MV-4-11 (cell line): ENCODE measurements at places on chromosomes 7 and 10.
A peak's percentile ranks its signal among the peaks of the same experiment; 100 is the strongest.

GRCh38 chr7:155483245-155483644, 25.3 kb downstream of the EN2 start:
- peak; percentile 11 for DNase-seq

DNA sequence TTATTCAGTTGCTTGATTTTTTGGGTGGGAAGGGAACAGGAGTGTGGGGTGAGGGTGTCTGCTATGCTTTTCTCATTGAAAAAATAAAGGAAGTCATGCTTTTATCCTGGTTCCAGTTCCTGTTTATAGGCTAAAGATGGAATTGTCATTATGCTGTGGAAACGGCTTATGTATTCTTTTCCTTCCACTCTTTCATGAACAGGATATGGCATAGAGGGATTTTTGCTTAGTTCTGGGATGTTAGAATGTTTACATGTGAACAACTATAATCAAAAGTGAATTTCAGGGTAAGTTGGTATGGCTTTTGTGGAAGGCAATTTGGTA, 35.9 kb upstream of the PTPN12 start:
- DNase-seq = peak; percentile 77

- no peak for DNase-seq
These were observed 18.7 kb downstream of the ZNF786 start for GRCh38 chr7:149071641-149072437.

DNA sequence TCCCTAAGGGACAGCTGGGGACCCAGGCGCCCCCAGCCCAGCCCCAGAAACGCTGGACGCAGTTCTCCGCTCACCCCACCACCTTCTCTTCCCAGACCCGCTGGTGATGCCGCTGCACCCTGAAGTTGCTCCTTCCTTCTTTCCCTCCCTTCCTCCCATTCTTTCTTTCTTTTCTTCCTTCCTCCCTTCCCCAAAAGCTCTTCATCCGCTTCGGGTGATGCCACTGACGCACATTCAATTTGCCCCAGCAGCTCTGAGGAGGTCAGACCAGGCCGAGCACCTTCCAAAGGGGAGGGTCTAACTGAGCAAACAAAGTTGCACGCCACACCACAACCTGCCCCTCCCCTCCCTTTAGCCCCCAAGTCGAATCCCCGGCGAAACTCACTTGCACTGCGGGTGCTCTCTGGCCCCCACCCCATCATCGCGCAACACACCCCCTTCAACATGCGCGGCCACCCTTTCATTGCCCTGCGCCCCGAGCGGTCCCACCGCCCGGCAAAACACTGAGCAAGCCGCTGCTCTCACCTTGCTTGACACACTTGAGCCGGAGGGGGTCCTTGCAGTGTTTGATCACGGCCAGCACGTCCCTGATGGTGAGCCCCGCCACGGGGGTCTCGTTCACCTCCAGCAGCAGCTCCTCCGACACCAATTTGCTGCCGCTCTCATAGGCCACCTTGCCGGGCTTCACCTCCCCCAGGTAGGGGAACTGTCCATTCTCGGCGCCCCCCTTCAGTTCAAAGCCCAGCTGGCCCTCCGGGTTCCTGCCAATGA, 787 bp downstream of the MAGI2 start:
- no peak for DNase-seq

GRCh38 chr10:55374060-55374459, 573.0 kb upstream of the PCDH15 start:
- DNase-seq = no peak

DNA sequence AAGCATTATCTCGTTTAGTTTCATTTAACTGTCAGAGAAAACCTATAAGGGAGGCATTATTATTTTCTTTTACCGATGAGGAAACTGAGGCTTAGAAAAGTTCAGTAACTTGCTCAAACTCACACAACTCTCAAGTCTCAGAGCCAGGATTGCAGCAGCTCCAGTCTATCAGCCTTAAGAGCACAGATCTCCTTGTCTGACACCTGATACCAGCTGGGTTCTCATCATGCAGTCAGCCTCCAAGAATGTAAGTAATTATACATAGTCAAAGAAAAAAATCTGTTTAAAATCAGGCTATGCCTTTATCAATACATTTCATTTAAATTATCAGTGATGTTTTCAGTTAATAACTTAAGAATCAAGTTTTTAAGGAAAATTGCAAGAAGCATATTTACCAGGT, 236.6 kb upstream of the TCF7L2 start:
- no peak for DNase-seq

DNA sequence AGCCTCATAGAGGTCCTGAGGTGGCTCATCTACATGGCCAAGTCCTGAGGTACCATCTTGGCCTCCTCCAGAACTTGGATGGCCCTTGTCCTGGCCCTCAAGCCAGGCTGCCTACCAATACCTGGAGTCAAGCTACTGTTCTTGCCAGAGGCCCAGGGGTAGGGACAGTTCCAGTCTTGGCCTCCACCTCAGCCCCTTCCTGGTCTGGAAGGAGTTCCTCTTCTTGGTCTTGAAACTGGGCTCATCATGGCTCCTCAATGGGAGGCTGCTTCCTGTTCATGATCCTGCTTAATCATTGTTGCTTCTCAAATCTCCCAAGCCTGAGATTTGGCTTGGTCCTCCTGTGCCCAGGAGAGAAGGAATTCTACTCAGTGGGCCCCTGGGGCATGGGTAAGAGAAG, 3.9 kb downstream of the HPS6 start:
- DNase-seq = peak; percentile 61

DNA sequence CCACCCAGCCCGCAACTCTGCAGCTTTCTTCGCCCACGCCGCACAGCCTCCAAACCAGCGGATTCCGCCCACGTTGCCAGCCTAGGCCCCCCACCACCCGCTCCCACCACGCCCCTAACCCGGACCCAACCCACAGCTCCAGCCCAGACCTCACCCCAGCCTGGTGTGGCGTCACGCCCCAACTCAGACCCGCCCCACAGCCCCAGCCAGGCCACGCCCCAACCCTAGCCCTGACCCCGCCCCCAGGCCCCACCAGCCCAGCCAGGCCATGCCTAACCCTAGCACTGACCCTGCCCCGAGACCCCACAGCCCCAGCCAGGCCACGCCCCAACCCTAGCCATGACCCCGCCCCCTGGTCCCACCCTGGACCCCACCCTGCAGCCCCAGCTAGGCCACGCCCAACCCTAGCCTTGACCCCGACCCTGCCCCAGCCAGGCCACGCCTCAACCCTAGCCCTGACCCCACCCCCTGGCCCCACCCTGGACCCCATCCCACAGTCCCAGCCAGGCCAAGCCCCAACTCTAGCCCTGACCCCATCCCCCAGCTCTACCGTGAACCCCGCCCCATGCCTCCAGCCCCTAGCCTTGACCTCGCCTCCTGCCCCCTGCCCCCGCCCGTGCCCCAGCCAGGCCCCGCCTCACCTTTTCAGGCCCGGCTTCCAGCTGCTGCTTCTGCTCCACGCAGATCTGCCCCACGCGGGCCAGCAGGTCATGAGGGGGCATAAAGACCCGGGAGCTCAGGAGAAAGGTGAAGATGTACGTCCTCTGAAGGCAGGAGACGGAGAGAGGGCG, 64.0 kb downstream of the RASGEF1A start:
- DNase-seq = no peak

DNA sequence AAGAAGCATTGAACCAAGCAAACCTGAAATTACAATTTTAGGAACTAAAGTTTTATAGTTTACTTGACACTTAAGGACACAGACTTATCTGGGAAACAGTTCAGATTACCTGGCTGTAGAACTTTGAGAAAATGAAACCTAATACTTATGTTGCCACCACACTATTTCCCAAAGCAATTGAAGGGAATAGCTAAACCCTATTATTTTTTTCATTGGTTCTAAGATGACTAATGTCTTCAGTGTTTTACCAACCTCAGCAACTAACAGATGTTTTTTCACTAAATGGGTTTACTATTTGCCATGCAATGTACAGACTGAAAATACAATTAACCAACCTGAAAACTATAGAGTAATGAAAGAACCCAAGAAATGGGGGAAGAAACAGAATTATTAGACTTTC, 689.6 kb downstream of the SORCS1 start:
- DNase-seq = no peak

DNA sequence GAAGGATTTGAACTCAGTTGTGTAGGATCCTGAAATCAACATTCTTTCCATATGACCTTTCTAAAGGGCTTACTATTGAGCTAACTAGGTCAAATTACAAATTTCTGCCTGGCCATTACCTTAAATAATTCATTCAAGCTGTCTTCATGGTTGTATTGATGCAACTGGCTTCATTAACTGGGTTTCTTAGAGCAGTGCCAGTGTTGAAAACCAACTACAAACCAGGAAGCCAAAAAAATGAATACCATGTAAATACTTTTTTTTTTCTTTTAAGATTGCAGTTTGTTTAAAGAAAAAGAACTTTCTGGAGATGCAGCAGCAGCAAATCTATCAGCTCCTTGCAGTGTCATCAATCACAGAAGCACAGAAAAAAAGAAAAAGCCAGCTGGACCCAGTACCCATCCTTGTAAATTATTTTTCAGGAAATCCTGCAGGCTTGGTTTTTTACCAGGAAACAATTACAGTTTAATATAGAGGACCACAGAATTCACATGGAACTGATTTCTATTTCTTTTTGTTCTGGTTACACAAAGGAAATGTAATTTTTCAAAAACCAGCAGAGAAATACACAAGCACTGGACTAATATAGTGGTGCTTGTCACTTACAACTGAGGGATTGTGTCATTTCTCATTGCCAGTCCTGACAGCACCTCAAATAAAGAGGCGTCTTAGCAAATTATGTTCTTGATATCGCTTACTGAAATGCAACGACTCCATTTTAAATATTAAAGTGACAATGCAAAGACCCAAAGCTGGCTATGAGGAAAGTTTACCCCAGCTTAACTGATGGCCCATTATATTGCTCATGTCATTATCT, 131.9 kb downstream of the TMEM26 start:
- no peak for DNase-seq

DNA sequence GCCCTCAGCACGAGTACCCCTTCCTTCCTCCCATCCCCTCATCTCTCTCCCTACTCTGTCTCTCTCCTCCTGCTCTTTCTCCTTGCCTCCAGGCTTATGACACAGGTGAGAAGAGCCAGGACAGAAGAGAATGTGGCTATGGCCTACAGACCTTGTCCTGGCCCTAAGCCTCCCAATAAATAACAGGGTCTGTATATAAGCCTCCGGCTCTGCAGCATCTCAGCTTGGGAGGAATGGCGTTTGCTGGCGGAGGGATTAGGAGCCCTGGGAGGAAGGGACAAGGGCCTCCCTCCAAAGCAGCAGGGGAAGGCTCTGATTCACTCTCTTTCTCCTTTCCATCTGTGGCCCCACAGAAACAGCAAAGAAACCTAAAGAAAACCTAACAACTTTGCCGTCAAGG, 45.8 kb downstream of the COL13A1 start:
- DNase-seq = no peak

- peak; percentile 18 for DNase-seq
These were observed 12.2 kb downstream of the UBE3C start for GRCh38 chr7:157150882-157151281.

GRCh38 chr7:150927157-150927955, 50.8 kb downstream of the KCNH2 start:
- peak; percentile 8 for DNase-seq

DNA sequence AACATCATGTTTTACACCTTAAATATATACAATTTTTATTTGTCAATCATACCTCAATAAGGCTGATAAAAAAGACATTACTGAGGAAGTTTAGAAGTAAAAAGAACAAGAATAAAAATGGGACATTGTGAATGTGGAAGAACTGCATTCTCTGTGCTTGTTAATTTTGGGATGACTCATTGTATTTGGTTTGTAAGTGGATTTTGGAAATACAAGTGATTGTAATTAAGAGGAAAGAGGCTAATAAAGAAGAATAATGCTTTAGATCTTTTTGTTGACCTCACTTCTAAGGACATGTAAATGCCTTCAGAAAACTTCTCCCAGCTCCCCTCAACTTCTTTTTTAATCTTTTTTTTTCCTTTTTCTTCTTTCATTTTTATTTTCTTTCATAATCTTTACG, 76.0 kb downstream of the HGF start:
- DNase-seq = no peak

- no peak for DNase-seq
These were observed 163.6 kb downstream of the PTPRN2 start for GRCh38 chr7:158424011-158424410.

DNA sequence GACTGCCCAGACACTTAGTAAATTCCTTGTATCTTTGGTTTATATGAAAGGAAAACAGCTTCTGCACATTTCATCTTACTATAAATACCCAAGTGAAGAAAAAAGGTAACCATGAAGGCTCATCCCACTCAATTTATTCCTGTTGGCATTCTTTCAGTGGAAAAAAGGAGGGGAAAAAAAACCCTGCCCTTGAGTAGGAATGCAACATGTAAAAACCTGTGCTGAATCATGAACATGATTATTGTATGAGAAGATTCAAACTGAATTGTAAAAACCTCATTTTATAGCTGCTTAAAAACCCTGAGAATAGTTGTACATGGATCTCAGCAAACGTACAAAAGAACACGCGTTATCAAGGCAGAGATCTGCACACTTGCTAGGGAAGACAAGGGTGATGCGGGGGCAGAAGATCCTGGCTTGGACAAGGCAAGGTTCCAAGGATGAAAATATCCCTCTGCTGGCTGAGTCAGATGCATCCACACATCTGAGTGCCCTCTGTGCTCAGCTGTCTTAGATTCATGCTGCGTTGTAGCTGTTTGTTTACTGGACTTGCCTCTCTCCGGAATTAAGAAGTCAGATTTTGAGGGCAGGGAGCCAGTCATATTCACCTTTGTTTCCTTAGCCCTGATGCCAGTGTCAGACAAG, 658.2 kb downstream of the PARD3 start:
- DNase-seq = no peak

DNA sequence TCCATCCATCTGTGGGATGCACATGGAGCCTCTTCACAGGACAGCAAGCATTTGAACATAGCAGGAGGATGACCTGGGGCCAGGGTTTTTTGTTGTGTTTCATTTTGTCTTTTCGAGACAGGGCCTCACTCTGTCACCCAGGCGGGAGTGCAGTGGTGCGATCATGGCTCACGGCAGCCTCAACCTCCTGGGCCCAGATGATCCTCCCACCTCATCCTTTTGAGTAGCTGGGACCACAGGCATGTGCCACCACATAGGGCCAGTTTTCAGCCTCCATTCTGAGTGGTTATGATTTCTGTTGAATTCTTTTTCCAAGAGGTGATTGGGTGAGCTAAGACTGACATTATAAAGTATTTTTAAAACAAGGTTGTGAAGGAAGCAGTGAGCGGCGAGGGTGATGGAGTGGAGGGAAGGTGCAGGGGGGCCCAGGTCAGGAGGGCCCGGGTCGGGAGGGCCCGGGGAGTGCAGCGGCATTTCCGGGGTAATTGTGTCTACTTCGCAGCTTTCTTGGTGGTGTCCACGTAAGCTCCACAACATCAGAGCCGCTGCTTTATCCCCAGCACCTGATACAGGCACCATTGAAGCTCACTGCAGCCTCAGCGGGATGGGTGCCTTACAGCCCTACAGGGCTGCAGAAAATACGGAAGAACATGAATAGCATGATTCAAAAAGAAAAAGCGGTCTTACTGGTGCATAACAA, 12.0 kb upstream of the LARP4B start:
- no peak for DNase-seq

DNA sequence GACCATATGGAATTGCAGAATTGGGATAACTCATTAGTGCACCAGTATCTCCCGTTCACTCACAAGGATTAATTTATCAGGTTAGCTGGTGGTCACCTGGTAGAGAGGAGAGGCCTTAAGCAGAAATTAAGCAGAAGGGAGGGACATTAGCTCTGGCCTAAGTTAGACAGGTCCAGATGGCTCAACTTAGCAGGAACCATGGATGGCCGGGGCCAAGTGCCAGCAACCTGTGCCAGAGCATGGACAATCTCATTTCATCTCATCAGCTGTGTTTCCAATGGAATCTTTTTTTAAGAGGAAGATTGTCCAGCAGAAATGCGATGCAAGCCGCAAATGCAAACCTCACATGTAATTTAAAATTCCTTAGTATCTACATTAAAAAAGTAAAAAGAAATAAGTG, 82.2 kb downstream of the JCAD start:
- no peak for DNase-seq

- no peak for DNase-seq
These were observed 11.4 kb upstream of the GRB10 start for GRCh38 chr7:50793947-50794570.
